ENCODE measurements at places on chromosomes 7 and 10. TPM values are rescaled to one million over a fixed set of nuclear protein-coding genes. Genes with fewer than 3 reads are reported as not detected.

The CYP3A5 gene
- under 0.01 TPM for total RNA-seq

The OR9A4 gene
- not detected for total RNA-seq

The SMKR1 gene
- not detected for total RNA-seq

The NFE2L3 gene
- total RNA-seq, result 6.9 TPM

The ICA1 gene
- total RNA-seq, result 4.3 TPM

The GPC2 gene
- 0.43 TPM for total RNA-seq

The EPC1 gene
- 19.4 TPM for total RNA-seq

The IDI2 gene
- not detected for total RNA-seq

The NEUROD6 gene
- not detected for total RNA-seq

The GDF2 gene
- not detected for total RNA-seq

The GPR146 gene
- total RNA-seq, result under 0.01 TPM

The NUTM2B gene
- 0.32 TPM for total RNA-seq

The KLF14 gene
- under 0.01 TPM for total RNA-seq

The NKX2-3 gene
- not detected for total RNA-seq

The RET gene
- 0.43 TPM for total RNA-seq

The PRLHR gene
- not detected for total RNA-seq

Measured in fibroblast of villous mesenchyme (primary cell).